ENCODE measurements at places on chromosomes 7 and 10.

GRCh38 chr10:89369156-89370105 lies 8.4 kb upstream of the IFIT1B start:
- DNase-seq: no peak

DNA sequence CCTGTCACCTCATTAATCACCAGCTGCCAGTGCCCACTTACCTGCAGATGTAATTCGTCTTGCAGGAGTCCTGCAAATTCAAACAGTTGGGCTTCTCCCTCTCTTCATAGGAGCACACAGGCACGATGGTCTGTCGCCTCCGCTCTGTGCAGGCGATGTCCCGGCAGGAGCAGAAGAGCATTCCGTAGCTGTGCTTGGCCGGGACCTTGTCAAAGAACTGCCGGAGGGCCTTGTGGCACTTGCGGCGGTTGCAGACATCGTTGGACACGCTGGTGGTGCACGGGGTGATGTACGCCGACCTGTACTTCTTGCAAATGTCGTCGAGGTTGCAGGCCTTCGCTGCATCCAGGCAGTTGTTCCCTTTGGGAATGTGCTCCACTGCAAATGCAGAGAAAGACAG lies 147.8 kb downstream of the GFRA1 start:
- DNase-seq: no peak

DNA sequence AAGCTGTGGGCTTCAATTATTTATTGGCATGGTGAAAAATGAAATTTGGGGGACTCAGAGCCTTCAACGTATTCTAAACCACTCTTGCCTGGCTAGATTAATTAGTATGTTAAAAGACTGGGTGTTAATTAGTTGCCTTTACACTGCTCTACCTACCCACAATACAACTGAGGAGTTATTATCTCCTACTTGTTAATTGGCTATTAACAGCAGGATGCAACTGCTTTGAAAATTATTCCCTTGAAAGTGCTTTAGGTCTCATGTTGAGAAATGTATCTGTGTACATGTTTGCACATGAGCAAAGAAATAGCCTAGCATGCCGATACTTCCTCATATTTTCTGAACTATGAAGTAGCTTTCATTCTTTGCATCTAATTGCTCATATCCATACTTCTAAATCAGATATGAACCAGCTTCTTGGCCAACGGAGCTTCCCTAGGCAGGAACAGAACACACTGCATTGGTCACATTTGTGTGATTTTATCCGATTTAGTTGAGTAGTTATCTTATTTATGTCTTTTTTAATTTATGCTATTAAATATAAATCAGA lies 155.8 kb downstream of the GPAM start:
- no peak for DNase-seq

GRCh38 chr7:151349507-151349853 lies 7.9 kb downstream of the NUB1 start:
- no peak for DNase-seq

DNA sequence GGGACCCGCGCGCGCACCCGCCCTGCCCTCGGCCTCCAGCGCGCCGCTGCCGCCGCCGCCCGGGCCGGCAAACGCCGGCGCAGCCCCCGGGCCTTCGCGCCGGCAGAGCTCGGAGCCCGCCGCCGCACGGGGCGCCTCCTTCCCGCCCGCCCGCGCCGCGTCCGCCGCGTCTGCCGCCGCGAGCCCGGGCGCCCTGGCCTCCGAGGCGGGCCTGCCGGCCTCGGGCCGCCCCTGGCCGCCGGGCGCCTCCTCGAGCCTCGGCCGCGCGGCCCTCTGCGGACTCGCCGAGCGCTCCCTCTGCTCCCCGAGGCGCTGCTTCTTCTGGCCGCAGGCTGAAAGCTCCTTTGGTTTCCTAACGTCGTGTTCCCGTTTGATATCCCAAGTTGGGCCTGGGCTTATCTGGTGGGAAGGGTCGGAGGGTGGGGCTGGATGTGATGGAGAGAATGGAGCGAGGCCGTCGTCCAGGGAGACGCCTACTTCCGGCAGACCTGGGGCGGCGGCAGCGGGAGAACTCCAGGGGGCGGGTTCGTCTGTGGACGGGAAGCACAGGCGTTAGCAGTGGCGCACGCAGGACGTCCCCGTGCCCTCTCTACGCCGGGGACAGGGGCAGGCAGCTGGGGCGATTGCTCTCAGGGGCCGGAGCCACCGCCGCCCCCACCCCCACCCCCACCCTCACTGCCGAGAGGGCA lies 221.0 kb downstream of the PHTF2 start:
- peak; percentile 1 for DNase-seq

GRCh38 chr7:65731562-65732035 lies 141.3 kb upstream of the VKORC1L1 start:
- no peak for DNase-seq

DNA sequence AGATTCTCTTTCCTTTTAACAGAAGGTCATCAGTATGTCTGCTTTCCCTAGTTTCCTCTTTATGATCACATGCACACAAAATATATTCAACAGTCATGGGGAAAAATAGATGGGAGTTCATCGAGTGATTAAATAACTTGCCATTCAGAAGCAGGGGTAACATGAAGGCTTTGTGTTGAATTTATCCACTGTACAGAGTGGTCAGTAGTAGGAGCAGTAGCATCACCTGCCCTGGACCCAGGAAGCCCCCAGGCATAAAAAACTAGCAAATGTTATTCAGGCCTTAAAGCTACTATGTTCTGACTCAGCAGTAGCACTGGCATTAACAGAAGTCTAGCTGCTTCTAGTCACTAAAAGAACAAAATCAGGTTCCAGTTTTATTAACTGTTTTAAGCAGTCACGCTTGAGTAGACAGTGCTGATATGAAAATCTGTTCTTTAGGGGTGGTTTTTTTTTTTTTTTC lies 31.4 kb upstream of the FAM133B start:
- no peak for DNase-seq

DNA sequence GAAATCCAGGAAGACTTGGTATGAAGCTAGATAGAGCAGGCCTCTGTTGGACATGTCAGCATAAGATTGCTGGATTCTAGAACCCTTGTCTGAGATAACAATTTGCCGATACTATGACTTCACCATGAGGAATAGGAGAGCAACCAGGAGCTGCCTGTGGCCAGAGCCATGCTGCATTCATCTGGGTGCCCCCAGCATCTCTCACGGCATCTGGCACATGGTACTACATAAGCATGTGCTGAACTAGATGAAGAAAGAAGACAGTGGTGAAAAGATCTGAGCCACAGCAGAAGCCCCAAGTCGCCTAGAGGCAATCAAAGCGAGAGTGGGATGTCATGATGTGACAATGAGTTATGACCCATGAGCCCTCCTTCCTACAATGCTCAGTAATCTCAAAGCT lies 19.5 kb downstream of the GOT1 start:
- DNase-seq: no peak

DNA sequence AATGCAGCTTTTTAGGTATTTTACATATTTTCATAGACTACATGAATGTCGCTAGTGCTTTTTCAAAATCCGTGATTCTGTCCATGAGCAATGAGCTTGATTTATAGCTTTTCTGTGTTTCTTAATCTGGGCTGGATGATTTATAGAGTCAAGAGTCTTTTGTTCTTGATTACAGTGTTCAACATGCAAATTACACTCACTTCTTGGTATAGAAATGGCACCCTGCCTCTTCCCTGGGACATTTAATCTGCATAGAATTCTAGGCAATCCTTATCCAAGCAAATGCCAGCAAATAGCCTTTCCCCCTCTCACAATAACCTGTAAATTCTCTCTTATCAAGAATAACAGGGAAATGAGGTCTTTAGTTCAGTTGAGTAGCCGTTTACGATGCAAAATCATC lies 246.2 kb upstream of the SEMA3C start:
- no peak for DNase-seq

DNA sequence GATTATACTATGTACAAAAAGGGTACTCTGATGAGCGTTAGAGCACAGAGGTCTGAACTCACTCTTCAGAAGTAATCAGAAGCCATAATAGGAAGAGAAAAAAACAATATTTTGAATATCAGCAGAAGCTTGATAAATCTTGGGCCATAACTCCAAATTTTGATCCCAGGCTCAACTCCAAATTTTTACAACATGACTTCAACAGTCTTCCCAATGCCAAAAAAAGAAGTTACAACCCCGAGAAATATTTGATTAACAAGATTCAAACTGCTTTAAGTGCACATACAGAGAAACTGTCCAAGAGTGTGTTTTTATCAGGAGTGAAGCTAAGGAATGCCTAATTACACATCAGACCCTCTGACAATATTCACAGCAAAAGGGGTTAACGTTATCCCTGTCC lies 7.5 kb downstream of the MPP7 start:
- no peak for DNase-seq

DNA sequence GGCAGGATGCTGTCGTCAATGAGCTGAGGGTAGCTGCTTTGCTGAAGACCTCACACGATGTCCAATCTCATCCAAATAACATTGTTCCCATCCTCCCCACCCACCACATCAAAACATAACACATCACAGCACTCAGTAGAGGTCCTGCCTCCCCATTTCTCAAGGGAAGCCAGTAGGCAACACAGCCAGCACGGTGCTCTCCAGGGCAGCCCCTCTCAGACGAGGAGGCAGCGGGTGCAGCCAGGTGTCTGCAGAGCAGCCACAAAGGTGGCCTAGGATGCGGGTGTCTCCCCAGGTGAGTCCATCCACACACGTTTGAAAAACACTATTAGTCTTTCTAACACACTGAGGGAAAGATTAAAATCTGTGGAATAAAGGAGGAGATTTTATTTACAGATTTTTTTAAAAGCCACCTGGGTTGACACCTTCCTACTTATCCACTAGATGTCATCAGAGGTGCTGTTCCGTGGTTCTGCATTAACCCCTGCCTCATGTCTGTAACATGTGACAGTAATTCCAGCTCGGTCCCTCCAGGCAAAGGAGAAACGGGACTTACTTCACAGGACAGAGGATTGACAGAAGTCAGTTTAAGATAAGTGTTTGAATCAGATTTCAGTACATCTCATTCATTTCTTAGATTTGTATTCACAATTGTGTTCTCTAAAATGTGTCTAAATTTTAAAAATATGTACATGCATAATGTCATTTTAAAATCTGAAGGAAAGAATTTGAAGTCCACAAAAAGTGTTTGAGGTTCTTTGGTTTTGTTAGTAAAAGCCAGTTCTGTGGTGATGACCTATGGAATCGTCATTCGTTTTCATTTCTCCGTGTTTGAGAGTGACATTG lies 68.0 kb downstream of the LANCL2 start:
- DNase-seq: no peak

DNA sequence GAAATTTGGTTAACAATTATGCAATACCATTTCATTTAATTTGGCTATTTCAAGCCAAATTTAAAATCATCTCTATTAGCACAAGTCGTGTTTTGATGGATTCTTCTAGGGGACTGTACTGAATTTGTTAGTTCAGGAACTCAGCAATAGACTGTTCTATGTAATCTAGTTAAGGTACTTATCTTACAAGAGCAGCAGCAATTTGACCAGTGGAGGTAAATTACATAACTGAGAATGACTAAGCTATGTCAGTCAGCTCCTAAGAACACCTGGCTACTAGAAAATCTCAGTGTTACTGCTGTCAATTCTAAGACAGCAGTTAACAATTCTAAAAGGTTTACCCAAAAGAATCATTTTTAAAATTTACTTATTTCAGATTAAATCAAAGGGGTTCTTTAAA lies 513.9 kb upstream of the ZWINT start:
- no peak for DNase-seq

DNA sequence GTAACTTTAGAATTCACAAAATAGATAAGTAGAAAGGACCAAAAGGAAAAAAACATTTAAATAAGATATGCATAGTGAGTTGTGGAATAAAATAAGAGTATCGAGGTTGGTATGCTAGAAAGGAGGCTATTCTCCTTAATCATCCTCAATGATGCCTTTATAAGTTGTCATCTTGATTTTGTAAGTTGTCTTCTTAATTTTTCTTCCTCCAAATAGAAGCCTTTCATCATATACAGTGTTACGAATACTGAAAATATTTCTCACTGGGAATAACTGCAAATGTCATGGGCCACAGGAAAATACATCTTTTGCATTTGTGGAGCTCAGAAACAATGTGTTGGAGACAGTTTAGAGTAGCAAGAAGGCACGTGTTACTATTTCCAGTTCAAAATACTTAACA lies 31.5 kb upstream of the PRTFDC1 start:
- DNase-seq: no peak
